ENCODE measurements at places on chromosomes 1 and 21.

DNA sequence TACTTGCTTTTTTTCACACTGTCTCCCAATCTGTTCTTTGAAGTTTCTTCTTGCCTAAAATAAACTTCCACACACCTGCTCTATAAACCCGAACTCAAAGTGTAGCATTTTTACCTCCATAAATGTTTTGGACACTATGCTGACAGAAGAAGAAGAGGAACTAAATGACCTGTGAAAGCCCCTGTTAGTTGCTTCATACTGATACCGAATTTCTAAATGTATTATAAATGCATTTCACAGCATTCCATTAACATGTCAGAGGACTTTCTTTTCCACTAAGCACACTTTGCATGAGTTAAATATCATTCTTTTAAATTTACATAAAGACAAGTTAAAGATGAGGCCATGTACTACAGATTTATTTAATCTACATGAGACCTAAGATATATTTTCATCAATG, 281.0 kb downstream of the SMYD3 start:
- DNase-seq, result no peak

GRCh38 chr1:177300431-177300830, 129.7 kb downstream of the BRINP2 start:
- DNase-seq, result no peak

DNA sequence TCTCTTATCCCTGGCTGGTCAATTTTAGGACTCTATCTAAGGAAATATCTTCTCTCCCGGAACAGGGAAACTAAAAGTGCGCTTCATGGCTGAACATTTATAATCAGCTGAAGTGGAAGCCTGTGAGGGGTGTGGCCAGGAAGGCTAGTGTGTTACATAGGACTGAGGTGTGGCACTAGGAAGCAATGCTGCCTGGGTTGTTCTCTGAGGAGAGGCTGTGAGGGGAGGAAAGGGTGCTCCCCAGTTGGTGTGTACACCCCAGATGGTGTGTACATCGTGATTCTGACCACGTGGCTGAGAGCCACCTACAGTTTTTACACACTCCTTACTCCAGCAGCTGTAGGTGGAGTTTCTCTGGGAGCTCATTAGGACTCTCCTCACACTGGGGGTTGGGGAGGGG, 16.3 kb downstream of the NTPCR start:
- no peak for DNase-seq

- peak; percentile 20 for DNase-seq
Measured at GRCh38 chr1:44377925-44378784, 23.1 kb upstream of the ERI3 start.

- DNase-seq, result no peak
Measured at GRCh38 chr21:41783476-41784180, 16.8 kb upstream of the RIPK4 start.

- DNase-seq, result no peak
Measured at GRCh38 chr1:31763671-31764311, 349 bp downstream of the ADGRB2 start.
